ENCODE measurements at places on chromosomes 12 and 14.

DNA sequence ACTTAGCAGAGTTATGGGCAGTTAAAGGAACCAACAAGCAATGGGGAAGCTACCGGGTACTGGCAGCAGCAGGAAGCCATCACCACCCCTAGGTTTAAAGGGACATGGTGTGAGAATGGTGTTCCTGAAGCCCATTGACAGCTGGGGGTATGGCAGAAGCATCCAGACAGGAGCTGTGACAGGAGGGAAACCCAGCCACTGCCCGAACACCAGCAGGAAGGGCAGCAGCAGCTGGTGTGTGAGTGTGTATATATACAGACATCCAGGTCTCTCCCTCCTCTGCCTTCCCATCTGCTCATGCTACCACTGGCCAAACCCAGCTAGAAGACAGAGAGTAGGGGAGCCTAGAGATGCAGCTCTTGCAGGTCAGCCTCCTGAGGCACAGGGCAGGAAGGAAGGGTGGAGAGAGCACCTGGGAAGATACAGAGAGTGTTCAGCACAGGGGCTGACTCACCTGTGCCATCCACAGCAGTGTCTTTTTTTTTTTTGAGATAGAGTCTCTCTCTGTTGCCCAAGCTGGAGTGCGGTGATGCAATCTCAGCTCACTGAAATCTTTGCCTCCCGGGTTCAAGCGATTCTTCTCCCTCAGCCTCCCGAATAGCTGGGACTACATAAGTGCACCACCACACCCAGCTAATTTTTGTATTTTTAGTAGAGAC, 9.2 kb upstream of the ADCK1 start:
- DNase-seq = no peak

GRCh38 chr14:76250302-76250701, 98.6 kb downstream of the GPATCH2L start:
- no peak for DNase-seq

- DNase-seq = no peak
Measured at GRCh38 chr12:127570793-127571360, 696.1 kb upstream of the TMEM132C start.

- peak; percentile 24 for DNase-seq
Measured at GRCh38 chr12:46522071-46522470, 149.5 kb upstream of the SLC38A2 start.

GRCh38 chr12:54991161-54991990, 6.8 kb upstream of the TESPA1 start:
- DNase-seq = no peak

DNA sequence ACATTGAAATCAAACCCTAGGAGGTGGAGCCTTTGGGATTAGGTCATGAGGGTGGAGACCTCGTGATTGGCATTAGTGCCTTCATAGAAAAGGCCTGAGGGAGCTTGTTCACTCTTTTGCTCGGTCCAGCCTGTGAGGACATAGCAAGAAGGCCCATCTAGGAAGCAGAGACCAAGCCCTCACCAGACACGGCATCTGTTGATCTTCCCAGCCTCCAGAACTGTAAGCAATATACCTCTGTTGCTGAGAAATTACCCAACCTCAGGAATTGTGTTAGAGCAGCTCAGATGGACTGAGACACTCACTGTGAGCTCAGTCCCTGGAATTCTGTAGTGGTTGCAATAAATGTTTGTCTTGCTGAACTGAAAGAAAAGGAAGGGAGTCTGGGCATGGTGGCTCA, 116.2 kb upstream of the MAP1LC3B2 start:
- peak; percentile 29 for DNase-seq

GRCh38 chr14:47328376-47328775, 347.0 kb downstream of the MDGA2 start:
- DNase-seq = no peak

GRCh38 chr14:58961045-58961731, 227.3 kb upstream of the DAAM1 start:
- DNase-seq = no peak

- peak; percentile 24 for DNase-seq
Measured at GRCh38 chr12:24754690-24755638, 193.9 kb downstream of the BCAT1 start.

DNA sequence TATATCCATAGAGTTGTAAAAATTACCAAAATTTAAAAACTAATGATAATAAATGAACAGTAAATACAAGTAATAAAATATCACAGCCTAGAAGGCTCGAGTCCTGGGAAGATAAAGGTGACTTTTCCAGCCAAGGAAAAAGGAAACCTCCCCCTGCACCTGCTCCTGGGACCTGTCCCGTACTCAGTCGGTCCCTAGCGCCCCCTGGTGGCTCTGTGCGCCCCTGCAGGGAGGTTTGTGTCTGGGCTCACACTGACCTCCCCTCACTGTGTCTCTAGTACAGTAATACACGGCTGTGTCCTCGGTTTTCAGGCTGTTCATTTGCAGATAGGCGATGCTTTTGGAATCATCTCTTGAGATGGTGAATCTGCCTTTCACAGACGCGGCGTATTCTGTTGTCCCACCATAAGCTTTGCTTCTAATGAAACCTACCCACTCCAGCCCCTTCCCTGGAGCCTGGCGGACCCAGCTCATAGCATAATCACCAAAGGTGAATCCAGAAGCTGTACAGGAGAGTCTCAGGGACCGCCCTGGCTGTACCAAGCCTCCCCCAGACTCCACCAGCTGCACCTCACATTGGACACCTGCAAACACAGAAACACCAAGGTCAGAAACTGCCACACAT, 1030.4 kb downstream of the TMEM121 start:
- no peak for DNase-seq

GRCh38 chr12:55711786-55712553, 3.9 kb upstream of the BLOC1S1 start:
- DNase-seq = no peak

DNA sequence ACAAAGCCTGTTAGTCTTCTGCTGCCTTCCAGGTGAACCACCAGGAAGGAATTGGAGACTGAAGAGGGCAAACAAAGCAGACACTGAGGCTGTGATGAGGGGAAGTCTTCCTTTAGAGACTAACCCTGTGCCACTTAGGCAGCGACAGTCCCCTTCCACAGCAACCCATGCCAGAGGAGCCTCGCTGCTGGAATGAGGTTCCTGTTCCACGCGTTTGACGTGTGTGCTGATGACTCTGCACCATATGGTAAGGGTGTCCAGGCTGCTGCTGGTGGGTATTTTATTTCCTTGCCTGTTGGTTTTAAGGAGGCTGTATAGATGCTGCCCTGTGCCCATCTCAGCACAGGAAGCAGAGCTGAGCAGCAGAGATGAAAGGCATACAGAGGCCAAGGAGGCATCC, 361.9 kb upstream of the FKBP4 start:
- DNase-seq = no peak

GRCh38 chr12:15644700-15645099, 144.5 kb downstream of the EPS8 start:
- DNase-seq = peak; percentile 10

- peak; percentile 56 for DNase-seq
Measured at GRCh38 chr12:10967409-10967808, 19.3 kb downstream of the TAS2R50 start.

DNA sequence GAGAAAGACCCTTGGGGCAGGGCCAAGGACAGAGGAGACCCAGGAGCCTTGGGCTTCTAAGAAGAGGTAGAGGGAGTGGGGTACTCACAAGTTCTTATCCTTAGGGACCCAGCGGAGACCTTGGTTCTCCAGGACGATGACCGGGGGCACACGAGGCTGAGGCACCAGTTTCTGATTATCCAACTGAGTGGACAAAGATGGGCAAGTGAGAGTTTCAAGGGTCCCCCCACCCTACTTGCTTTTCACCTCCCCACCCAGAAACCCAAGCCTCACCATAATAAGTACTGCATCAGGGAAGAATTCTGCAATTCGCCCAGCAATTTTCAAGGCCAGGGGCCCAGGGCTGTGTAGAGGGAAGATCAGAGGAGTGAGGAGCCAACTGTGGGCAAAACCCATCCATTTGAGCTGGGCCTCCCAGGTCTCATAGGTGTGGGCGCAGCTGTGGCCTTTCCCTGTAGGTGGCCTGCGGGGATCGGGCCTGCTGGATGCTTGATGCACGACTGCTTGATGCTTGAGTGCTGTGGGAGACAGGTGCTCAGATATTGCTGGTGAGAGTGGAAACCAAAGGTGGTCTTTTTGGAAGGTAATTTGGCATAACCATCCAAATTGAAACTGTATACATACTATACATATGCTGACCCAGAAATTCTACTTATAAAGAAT, 2.0 kb downstream of the EMC9 start:
- no peak for DNase-seq

DNA sequence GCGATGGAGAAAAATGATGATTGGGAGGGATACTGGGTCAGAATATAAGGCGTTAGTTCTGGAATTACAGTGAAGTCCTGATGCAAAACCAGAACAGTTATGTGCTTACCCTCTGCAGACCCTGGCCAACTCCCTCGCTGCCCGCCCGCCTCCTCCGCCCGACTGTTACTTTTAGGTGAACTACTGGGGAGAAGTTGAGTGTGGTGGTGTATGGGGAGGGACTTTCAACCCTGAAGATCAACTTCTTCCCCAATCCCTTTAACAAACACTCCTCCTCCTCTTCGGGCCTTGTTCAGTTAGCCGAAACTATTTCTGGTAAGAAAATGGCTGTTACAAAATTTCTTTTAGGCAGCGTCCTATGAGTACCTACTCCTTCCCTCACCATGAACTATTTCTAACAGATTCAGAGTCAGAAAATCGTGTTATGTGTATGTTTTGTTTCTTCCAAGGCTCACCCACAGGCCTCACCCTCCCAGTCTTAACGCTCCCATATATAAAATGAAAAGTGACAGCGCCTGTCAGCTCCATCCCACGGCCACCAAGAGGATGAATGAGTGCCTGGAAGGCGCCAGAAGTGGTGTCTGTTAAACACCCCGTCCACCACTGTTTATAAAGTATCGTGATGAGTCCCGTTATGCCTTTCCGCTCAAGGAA, 1.3 kb downstream of the FBXO33 start:
- peak; percentile 24 for DNase-seq

- DNase-seq = no peak
Measured at GRCh38 chr14:97414718-97415098, 617.5 kb downstream of the VRK1 start.

- no peak for DNase-seq
Measured at GRCh38 chr12:110249105-110249504, 31.9 kb upstream of the ATP2A2 start.

- peak; percentile 63 for DNase-seq
Measured at GRCh38 chr12:106282457-106283097, 20.0 kb upstream of the TCP11L2 start.

DNA sequence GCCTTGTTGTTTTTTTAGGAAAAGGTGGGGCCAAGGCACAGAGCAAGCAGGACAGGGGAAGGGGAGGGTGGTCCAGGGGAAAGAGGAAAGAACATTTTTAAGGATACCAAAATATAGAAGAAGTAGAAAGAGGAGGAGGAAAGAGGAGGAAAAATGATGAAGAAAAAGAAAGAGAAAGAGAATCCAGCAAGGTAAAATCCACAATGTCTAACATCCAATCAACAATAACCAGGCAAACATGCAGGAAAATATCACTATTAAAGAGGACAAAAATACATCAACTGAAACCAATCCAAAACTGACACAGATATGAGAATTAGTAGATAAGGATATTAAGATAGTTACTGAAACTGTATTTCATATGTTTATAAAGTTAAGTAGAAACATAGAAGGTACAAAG, 7.0 kb upstream of the TMEM120B start:
- DNase-seq = no peak

DNA sequence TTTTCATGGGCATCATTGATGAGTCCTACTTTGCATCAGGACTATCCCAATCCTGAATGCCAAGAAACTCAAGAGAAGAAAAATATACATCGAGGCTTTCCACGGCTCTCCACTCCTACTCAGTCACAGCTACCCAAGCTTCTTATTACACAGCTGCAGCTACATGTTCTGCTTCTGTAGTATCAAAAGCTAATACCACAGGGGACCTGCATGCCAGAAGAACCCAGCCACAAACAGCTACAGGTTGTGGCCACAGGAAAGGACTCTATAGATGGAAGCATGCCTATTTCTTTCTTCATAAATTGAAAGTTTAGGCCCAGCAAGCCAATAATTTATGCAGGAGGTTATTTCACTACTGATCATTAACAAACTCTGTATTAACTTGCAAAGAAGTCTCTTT, 209.7 kb upstream of the EGLN3 start:
- no peak for DNase-seq

GRCh38 chr14:22854963-22855724, 16.4 kb upstream of the LRP10 start:
- no peak for DNase-seq

- no peak for DNase-seq
Measured at GRCh38 chr12:108724054-108724889, 7.0 kb downstream of the CORO1C start.

- no peak for DNase-seq
Measured at GRCh38 chr14:75170772-75171171, 5.6 kb downstream of the TMED10 start.

GRCh38 chr12:9706086-9706685, 26.7 kb downstream of the CLECL1 start:
- no peak for DNase-seq

- peak; percentile 51 for DNase-seq
Measured at GRCh38 chr12:96195845-96196451, 1.8 kb downstream of the ELK3 start.

- DNase-seq = no peak
Measured at GRCh38 chr12:95118788-95119179, 45.4 kb upstream of the NR2C1 start.

DNA sequence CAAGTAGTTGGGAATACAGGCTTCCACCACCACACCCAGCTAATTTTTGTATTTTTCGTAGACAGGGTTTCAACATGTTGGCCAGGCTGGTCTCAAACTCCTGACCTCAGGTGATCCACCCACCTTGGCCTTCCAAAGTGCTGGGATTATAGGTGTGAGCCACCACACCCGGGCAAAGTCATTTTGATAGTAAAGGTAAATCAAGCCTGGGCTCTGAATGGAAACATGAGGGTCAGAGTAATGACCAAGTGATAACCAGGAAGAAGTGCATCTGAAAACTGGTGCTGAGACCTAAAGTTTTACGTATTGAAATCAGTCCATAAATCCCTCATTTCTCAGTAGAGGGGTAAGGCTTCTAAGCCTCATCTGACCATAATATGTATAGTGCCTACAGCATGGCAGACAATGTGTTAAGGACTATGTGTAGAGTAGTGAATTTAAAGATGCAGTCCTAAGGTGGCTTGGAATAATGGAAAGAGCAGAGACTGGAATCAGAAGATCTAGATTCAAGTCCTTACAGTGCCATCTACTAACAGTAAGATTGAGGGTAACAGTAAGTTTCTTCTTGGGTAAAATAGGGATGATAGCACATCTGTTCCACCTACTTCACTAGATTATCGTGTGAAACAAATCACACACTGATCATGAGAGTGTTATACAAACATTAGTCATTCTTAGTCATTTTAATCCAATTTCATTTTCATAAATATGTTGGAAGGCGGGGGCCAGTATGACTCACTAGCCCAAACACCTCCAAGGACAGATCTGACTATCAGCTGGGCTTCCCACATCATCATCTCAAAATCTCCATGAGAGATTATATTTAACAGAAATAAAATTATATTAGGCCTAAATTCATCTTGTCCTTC, 11.2 kb downstream of the MAP4K5 start:
- peak; percentile 72 for DNase-seq

- DNase-seq = no peak
Measured at GRCh38 chr12:57460468-57460784, 841 bp downstream of the GLI1 start.

All from GM03348 (cell line).